Globus pallidus (tissue), 1 donor: ENCODE measurements at places on chromosomes 4 and X.

GRCh38 chr4:85107553-85107952 is 141.1 kb upstream of the WDFY3 start:
- no peak for DNase-seq

GRCh38 chrX:154117566-154117965 is 20.0 kb upstream of the MECP2 start:
- DNase-seq, result no peak

- DNase-seq, result no peak
Observed at GRCh38 chrX:42495139-42495538, 282.8 kb downstream of the PPP1R2C start.

- DNase-seq, result no peak
Observed at GRCh38 chr4:55336138-55337034, 9.7 kb upstream of the SRD5A3 start.

- DNase-seq, result no peak
Observed at GRCh38 chrX:119696251-119696890, 3.4 kb upstream of the SEPTIN6 start.

DNA sequence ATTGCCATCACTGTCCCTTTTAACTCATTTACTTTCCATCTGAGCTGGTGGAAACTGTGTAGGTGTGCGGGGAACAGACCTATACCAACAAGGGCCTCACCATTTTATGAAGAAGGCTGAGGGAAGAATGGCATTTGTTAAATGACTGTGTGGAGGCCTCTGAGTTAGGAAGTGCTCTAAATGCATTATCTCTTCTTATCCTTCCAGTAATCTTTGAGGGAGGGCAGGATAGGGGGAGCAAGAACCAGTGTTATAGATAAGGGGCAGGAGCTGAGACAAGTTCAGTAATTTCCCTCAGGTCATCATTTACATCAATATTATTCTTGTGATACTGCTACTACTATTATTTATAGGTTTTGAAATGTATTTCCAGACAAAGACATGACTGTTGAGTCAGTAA is 122.4 kb upstream of the PDLIM3 start:
- peak; percentile 8 for DNase-seq

DNA sequence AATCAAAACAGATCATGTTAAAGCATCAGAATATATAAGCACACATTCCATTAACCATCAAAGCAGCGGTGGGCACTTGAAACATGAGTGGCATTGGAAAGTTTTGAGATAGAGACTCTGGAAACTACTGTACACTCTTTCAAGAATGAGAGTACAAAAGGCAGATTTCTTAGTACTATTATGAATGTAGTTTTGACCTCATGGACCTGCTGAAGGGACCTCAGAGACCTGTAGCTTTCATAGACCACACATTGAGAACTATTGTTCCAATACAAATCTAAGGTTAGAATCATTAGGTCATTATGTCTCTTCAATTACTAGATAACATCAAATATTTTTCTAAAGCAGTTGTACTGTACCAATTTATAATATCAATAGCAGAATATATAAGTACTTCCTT is 283.6 kb downstream of the RPA4 start:
- DNase-seq, result no peak

DNA sequence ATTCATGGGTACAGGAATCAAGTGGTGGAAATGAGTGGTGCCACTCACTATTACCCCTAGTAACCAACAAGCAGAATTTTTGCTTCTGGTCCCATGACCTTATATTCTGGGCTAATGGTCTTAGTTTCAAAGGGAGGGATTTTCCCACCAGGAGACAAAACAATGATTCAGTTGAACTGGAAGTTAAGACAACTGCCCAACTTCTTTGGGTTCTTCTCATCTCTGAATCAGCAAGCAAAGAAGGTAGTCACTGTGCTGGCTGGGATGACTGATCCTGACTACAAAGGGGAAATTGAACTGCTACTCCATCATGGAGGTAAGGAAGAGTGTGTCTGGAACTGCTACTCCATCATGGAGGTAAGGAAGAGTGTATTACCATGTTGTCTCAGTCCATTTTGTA is 87.2 kb downstream of the IL13RA2 start:
- no peak for DNase-seq

DNA sequence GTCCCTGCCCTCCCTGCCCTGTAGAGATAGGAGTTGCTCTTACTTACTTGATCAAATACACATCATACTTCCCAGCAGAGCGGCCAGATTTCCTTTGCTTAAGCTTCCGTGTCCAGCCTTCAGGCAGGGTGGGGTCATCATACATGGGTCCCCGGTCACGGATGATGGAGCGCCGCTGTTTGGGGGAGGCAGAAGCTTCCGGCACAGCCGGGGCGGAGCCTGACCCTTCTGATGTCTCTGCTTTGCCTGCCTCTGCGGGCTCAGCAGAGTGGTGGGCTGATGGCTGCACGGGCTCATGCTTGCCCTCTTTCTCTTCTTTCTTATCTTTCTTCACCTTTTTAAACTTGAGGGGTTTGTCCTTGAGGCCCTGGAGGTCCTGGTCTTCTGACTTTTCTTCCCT is 12.5 kb upstream of the IRAK1 start:
- DNase-seq, result no peak

- DNase-seq, result no peak
Observed at GRCh38 chr4:931194-931959, 739 bp downstream of the GAK start.

- no peak for DNase-seq
Observed at GRCh38 chr4:120318196-120318846, 251.7 kb upstream of the MAD2L1 start.

DNA sequence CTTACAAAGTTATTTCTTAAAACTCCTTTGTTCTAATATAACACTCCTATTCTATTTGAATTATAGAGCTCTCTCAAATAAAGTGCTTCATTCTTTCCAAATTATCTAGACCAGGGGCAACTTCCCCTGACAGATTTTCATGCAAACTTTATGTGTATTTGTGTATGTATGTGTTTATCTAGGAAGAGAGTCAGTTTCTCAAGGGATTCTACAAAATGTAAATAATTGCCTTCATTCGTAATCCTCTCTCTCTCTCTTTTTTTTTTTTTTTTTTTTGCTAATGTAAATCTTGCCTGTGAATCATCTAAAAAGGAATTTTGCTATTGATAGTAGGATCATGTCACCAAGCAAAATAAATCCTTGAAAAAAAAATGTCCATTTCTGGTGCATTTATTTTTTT is 38.9 kb upstream of the RBPJ start:
- DNase-seq, result no peak

- no peak for DNase-seq
Observed at GRCh38 chr4:36391411-36391810, 110.0 kb downstream of the DTHD1 start.

DNA sequence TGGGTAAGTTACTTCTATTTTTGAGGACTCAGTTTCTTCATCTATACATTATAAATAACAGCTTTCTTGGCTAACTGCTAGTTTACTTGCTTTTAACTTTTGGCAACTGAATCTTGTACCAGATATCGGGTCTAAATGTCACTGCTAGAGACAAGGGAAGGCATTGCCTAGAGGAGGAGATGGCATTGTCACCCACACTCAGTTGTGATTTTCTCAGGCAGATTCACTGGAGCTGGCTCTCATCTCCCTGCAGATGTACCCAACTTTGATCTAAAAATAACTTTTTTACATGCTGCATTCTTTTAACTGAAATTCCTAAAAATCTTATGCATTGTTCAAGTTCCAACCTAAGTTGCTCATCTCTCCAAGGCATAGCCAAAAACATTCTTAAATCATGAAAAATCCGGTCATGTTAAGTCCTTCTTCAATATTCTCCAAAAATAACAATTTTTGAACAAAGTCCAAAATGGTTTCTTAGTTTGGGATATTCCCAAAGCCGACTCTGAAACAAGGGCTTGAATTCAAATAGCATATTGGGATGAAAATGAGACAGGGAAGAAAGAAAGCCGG is 469.0 kb upstream of the BOD1L1 start:
- no peak for DNase-seq

DNA sequence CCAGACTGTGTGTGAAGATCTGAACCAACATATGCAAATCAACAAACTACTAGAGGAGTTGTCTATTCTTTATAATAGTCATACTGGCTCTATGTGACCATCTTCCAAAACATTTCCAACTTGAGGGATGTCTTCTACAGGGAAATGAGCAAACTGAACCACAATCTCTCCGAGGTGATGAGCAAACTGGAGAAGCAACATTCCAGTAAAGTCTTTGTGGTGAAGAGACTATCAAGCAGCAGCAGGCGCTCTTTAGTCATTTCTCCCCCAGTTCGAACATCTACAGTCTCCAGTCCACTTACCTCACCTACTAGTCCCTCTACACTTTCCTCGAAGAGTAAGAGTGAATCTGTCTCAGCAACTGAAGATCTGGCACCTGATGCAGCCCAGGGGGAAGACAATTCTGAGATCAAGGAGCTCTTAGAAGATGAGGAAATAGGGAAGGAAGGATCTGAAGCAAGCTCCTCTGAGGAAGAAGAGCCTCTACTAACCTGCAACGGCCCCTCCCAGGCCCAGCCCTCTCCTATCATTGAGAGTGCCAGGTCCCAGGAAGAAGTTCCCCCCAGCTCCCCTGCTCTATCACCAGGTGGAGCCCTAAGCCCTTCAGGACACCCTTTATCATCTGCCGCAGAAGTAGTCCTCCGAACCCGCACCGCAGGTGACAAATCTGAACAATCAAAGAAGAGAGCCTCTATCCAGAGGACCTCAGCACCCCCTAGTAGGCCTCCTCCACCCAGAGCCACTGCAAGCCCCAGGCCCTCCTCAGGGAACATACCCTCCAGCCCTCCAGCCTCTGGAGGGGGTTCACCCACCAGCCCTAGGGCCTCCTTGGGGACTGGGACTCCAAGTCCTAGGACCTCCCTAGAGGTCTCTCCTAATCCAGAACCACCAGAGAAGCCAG is 98.1 kb downstream of the HNRNPD start:
- DNase-seq, result no peak

DNA sequence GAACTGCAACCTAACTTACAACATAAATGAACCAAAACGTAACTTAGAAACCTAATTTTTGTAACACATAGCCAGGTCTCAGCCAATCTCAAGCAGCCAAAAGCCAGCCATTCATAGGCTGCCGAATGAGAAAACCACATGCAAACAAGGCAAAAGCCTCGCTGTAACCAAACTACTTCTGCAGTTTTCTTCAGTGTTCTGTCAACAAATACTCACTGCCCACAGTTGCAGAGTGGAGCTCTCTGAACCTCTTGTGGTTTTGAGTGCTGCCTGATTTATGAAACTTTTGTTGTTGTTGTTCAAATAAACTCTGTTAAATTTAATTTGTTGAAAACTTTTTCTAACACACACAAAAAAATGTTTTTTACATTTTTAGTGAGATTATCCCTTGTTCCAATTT is 251.2 kb downstream of the PAPSS1 start:
- no peak for DNase-seq

DNA sequence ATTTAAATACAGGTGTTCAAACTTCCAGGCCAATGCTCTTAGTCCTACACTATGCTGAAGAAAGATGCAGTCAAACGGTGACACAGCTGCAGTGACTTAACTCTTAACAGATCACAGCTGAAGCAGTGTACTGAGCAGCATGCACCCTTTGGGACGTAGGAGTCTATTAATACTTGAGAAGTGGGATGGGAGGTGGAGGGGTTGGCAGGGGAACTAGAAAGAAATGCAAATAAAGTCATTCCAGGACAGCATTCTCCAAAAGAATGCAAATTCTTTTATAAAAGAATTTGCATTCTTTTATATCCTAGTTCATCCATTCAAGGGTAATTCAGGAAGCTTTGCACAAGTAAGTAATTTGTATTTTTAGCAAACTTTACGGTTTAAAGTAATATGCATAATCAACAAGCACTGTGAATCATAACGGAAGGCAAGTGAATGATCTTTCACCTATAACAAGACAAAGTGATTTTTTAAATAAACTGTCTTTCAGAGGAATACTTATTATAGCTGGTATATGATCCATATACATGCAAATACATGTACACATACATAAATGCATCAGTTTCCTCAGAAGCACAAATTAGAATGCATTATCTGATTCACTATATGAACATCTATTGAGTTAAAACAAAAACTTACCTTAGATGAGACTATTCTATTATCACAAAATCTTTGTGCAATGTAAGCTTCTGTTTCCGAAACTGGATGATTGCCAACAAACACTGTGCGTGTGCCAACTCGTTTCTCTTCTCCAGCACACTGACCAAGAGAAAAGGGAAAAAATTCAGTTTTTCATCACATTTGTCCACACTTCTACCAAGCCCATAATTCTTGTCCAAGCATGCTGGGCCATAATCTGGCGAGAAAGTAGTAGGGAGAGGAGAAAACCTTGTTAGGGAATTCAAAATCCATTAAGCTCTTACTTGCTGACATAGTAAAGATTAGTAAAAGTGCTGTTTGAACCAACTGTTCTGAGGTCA is 106.5 kb downstream of the ATP11C start:
- DNase-seq, result peak; percentile 10

- DNase-seq, result no peak
Observed at GRCh38 chr4:72326692-72327632, 242.1 kb downstream of the ADAMTS3 start.

DNA sequence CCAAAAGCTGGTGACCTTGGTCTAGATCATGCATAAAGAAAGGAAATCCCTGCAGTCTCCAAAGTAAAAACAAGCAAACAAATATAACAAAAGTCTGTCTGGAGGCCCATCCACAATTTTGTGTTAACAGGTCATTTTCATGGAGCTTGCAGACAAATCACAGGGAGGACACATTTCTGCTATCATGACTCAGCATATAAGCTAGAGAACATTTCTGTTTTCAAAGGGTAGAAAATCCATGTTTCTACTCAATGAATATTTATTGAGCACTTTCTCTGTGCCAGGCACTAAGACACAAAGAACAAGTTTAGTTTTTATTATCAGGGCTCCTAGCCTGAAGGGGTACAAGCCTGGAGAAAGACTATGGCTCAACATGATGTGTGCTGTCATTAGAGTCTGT is 71.1 kb downstream of the PARM1 start:
- DNase-seq, result no peak

DNA sequence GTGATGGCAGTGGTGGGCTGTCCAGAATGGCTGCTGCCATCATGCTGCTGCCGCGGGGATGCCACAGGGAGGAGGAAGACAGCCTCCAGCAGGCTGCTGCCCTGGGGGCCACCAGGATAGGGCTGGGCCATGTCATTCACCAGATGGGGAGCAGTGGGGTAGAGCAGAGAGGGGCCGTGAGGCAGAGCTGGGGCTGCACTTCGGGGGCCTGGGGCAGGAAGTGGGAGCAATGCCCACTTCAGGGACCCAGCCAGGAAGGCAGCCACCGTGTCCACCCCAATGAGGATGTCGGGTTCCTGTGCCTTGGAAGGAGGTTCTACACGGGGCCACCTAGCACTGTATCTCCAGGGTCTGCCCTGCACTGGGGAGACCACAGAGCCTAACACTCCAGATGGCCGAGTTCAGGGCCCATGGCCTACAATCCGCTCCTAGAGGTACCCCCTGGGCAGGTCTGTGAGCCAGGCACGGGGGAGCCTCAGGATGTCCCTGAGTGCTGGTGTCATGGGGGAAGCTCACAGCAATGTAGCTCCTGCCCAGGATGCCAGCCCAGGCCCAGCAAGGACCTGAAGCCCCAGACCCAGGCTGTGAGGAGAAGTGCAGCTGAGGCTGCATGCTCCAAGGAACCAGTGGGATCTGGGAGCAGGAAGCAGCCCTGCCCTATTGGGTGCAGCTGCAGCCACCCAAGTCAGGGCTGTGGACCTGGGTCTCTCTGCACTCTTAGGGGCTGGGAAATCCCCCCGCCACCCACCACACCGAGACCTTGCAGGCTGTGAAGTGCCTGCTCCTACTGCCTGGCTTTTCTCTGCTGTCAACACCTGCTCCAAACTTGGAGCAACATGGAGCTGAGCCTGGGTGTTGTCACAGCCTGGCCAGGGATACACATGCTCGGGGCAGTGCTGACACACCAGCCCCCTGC is 140.3 kb downstream of the PDHA2 start:
- no peak for DNase-seq
